Kidney glomerular epithelial cell (primary cell): ENCODE measurements at places on chromosomes 5 and 9.

DNA sequence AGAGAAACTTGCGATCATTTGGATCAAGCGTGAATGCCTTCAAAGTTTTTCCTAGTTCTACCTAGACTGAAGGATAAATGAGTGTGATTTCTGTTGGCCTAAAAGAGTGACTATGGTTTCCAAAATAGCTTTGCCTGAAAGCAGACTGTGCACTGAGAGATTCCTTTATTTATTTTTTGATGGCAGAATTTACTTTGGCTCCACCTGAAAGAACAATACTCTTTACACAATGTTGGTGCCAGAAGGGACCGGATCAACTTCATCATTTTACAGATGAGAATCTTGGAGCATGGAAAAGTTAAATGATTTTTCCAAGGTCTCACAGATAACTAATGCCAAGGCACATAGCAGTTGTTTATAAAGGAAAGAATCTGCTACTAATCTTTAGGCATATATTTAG is 199.6 kb downstream of the KCTD16 start:
- no peak for DNase-seq

DNA sequence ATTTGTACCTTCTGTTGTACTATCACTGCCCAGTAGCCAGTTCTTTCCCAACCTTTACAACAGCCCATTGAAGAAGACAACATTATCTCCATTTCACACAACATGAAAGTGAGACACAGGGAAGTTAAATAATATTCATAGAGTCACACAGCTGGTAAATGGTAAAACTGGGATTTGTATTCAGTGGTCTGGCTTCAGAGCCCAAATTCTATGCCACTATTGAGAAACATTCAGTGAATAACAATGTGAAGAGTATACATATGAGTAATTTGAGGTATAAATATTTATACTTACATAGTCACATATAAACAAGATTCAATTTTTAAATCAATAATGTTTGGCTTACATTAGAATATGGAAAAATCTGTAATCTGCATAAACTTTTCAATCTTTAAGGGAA is 13.8 kb downstream of the SMIM15 start:
- no peak for DNase-seq

- peak; percentile 78 for DNase-seq
These were observed 45.5 kb downstream of the SH3RF2 start for GRCh38 chr5:145981589-145982571.

DNA sequence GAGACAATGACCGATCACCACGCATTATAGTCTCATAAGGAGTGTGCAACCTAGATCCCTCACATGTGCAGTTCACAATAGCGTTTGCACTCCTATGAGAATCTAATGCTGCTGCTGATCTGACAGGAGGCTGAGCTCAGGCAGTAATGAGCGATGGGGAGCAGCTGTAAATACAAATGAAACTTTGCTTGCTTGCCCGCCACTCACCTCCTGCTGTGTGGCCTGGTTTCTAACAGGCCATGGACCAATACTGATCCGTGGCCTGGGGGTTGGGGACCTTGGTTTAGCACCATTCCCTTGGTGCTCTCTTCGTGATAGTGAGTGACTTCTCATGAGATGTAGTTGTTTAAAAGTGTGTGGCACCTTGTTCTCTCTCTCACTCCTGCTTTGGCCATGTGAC is 50.2 kb downstream of the PRLR start:
- no peak for DNase-seq

- DNase-seq = peak; percentile 84
These were observed 10.8 kb downstream of the REEP2 start for GRCh38 chr5:138449501-138450239.

- DNase-seq = no peak
These were observed 117.0 kb downstream of the CRB2 start for GRCh38 chr9:123472862-123473614.

DNA sequence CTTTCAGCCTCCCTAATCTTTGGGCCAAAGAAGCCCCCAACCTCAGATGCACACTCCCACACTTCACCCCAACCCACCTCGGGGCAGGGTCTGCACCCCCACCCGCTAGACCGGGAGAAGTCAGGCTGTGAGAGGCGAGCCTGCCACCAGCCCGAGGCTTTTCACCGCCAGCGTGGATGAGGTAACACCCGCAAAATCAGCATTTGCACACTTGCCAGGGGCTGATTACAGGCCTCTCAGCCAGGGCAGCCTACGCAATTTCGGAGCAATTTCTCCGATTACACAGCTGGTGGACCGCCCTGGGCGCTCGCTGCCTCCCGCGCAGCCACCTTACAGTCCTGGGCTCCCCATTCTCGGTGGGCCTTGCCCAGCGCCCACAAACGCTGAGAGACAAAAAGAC is 68.5 kb downstream of the FOXD1 start:
- DNase-seq = no peak
